CD4-positive, alpha-beta T cell treated with Interleukin-4 for 4 hours (primary cell): ENCODE measurements at places on chromosomes 7 and 10.

DNA sequence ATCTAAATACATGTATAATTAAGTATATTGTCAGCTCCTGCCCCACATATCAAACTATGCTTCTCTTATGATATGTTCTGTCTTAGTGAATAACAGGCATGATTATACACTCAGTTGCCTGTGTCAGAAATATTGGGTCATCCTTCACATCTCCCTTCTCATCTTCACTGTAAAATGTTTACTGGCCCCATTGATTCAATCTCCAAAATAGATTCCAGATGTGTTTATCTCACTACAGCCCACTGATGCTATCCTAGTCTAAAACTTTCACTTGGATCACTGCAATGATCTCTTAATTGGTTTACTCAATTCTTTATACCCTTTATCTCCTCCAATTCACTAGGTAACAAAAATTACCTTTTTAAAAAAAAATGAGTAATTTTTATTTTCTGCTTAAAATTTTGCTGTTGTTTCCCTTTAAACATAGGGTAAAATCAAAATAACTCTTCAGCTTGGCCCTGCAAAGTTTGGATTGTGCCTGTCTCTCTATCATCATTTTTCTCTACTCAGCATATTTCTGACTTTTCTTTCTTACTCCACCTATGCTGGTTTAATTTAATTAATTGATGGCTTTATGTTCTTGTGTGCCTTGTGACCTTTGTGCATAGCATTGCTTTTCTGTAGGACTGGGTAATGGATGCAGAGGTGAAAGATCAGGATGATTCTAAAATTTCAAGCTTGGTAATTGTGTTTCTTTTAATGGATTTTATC, 233.9 kb upstream of the FOXP2 start:
- no peak for DNase-seq

- no peak for DNase-seq
Observed at GRCh38 chr7:48899932-48900331, 24.4 kb upstream of the CDC14C start.

DNA sequence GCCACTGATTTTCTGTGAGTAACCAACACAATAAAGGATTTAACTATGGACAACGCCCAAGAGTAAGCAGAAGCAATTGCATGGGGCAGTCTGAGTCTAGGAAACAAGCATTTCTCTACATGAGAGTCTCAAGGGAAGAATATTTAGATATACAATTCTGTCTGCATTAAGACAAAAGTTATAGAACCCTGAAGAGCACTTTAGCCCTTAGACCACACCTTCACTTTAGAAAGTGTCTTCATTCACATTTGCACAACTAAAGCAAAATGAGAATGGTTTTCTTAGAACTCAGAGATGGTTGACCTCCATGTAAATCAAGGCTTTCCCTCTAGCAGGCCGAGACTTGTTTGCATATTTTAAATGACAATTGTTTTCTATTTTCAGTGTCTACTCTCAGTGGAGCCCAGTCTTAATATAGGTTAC, 25.5 kb upstream of the TRIM24 start:
- no peak for DNase-seq

DNA sequence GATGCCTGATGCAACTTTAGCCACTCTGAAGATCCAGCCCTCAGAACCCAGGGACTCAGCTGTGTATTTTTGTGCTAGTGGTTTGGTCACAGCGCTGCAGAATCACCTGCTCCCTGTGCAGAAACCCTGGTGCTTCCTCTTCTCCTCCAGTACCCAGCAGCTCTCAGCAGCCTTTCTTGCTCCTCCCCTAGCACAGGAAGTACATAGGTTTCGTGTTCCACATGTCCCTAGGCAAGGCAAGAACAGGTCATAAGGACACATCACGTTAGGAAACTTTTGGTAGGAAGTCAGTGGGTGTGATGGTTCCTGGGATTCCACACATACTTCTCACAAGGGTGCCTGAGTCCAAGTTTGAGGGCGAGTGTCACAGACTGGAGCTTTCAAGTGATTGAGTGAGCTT, 167.9 kb upstream of the PRSS1 start:
- peak; percentile 18 for DNase-seq

GRCh38 chr10:126702181-126702580, 31.7 kb upstream of the C10orf90 start:
- DNase-seq: no peak

GRCh38 chr10:1604246-1604645, 133.1 kb downstream of the ADARB2 start:
- DNase-seq: no peak

DNA sequence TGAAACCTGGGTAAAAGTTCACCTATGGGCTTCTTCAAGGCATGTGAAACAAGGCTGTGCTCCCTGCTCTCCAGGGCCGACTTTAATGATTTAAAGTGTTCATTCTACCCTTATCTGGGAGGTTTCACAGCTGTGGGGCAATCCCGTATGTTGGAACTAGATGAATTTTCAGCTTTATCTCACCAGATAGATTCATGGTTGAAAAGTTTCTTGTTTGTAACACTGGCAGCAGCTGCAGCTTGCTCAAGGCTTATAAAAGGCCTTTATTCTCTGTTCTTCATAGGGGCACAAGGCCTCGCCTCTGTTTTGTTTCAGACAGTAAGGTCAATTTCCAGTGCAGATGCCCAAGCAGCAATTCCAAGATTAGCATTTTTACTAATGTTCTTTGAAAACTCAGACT, 70.4 kb upstream of the DNAJB12 start:
- no peak for DNase-seq

GRCh38 chr7:84821671-84822534, 365.0 kb downstream of the SEMA3D start:
- no peak for DNase-seq

DNA sequence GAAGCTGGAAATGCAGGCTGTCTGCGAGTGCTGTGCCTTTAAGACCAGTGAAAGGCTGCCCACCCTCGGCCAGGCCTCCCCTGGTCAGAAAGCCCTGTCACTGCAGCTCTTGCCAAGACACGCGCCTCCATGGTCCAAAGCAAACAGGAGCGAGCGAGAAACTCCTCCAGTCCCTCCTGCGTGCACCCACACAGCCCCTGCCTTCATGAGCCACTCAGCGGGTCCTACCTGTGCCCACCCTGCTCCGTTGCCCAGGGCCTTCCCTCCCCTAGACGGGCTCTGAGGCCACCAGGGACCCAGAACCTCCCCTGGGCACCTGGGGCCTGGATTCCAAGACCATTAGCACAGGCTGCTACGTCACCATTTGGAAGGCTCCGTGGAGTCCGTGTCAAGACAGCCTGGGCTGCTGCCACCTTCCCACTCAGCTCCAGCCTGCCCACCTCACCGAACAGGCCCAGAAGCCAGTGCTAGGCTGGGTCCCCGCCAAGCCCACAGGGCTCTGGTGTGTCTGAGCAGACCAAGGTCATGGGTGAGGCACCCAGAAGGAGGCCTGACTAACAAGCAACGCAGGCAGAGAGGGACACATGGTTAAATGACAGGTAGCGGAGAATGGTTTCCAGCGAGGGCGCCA, 144.5 kb downstream of the NEURL1 start:
- no peak for DNase-seq

- DNase-seq: no peak
Observed at GRCh38 chr7:134420424-134421125, 38.3 kb downstream of the AKR1B1 start.

DNA sequence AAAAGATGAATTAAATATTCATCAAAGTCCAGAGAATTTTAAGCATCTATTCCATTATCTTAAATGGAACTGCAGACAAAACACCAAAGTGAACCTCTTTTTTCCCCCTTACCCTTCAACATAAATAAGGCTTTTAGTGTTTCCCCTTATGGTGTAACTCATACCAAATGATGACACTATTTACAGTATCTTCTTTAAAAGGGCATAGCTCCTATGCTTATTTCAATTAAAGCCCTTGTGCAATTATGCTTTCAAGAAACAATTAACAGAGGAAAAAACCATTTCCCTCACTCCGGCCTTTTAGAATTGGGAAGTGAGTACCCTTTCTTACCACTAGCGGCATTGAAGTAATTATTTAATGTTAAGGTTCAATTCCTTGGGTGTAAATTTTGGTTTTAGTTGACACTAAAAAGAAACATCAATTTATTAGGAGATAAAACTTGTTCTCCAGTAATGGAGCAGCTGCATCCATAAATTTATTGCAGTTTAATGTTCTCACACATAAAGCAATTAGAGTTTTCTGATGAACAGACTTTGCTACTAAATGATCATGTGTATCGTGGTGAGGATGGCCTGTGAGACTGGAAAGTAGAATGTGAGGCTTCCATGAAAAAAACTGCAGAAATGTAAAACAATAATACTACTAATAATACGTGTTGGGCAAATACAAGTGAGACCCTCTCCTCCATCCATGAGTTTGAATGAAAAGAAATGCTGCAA, 661.3 kb downstream of the PARD3 start:
- DNase-seq: no peak

- DNase-seq: no peak
Observed at GRCh38 chr7:91243591-91244301, 20.5 kb upstream of the FZD1 start.

DNA sequence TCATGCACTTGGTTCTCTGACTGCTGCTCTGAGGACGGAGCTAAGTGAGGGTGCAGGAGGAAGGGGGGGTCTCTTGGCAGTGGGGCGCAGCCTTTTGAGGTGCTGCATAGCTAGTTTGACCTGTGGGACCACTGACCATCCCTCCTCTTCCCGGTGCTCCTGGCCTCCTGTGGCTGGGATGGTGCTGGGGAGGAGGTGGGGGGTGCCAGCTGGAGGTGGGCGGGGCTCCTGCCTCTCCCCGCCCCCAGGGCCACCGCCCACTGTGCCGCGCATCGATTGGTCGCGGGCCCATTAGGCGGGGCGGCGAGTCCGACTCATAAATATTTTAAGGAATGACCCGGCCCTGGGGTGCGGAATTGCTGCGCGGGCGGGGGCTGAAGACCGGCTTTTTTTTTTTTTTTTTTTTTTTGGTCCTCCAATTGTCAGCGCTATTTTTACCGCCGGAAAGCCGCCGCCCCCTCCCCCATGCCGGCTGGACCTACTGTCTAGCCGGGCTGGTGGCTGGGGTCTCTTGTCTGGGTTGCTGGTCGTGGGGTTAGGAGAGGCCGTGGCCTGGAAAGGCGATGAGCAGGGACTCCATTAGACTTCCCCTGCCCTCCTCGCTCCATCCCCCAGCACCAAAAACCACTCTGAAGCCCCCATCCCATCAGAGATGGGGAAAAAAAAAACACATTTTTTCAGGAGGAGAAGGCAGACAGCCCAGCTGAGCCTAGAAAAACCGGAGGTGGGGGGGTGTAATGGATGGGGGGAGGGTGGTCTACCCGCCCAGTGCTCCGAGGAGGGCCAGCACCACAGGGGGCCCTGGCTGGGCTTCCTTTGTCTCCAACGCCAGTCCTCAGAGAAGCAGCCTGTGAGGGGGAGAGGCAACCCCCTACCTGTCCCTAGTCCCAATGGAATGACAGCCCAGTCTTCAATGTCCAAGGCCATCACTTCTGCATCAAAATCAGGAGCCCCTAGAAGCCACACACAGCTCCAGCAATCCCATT, 6.4 kb downstream of the SH2B2 start:
- DNase-seq: no peak

- DNase-seq: no peak
Observed at GRCh38 chr7:96287559-96287958, 34.3 kb downstream of the SLC25A13 start.

- DNase-seq: no peak
Observed at GRCh38 chr7:80136261-80137055, 1.8 kb downstream of the GNAI1 start.

DNA sequence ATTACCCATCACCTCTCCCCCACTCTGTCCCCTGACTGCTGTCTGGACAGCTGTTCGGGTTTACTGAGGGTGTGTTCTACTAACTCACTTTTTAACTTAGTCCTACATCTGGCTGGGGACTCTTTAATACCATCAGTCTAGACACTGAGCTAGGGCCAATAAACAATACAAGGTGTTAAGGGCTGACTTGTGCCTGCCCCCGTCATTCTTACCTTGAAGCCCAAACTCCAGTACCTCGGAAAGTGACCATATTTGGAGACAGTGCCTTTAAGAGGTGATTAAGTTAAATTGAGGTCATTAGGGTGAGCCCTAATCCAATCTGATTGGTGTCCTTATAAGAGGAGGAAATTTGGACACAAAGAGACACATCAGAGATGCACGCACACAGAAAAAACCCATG, 35.7 kb downstream of the STEAP1B start:
- no peak for DNase-seq

GRCh38 chr10:131561897-131562296, 250.4 kb upstream of the TCERG1L start:
- DNase-seq: no peak

DNA sequence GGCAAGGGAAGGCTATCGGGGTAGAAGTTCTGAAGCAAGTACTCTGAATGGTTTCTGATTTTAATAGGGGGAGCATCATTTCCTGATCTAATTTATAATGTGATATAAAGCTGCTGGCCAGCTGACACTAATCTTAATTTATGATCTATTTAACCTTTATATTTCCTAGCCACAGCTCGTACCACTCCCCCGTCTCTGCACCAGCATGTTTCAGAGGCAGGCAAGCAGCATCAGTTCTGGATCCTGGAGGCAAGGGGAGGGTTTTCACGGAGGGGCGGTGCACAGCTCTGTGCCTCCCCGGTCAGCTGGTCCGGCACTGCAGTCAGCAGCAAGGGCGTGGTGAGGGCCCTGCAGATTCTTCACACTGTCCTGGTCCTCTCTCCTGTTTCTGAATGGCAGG, 30.0 kb downstream of the MGMT start:
- DNase-seq: no peak

- no peak for DNase-seq
Observed at GRCh38 chr7:156466272-156466671, 174.3 kb upstream of the RNF32 start.

DNA sequence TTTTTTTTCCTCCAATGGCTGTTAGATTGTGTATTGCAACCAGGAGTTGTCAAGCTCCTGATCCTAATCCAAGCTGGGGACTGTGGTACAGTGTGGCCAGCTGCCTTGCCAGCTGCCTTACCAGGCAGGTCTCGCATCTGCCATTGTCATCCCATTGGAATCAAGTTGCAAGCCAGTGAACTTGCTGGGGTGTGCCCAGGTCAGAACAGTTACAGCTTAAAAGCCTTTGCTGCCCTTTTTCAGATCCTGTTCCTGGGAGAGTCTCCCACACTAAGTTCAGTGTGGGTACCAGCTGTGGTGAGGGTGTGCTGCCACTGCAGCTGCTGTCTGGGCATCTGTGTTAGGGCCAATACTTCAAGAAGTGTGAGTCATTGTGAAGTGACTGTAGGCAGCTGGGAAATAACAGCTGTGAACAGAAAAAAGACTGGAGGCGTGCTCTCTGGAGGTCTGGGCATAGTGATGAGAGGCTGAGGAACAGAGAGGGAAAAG, 72.8 kb downstream of the CCNY start:
- DNase-seq: peak; percentile 23

GRCh38 chr7:47458057-47458456, 123.9 kb downstream of the TNS3 start:
- DNase-seq: no peak

DNA sequence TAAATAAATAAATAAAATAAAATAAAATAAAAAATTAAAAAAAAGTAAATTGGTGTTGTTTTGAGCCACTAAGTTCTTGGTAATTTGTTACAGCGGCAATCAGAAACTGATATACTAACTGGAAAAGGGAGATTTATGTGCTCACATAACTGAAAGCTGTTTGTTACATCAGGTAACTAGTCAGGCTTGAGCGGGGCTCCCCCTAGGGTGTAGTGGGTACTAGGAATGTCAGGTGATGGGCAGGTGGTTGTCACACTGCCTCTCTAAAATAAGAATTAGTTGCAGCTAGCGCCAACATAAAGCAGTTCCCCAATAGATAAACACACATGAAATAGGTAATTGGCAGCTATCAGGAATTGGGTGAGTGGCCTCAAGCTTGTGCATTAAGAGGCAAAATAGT, 1336.9 kb downstream of the XPNPEP1 start:
- DNase-seq: no peak
